ENCODE measurements at places on chromosomes 13 and 19. TPM values are rescaled to one million over a fixed set of nuclear protein-coding genes. Genes with fewer than 3 reads are reported as not detected.

DNA sequence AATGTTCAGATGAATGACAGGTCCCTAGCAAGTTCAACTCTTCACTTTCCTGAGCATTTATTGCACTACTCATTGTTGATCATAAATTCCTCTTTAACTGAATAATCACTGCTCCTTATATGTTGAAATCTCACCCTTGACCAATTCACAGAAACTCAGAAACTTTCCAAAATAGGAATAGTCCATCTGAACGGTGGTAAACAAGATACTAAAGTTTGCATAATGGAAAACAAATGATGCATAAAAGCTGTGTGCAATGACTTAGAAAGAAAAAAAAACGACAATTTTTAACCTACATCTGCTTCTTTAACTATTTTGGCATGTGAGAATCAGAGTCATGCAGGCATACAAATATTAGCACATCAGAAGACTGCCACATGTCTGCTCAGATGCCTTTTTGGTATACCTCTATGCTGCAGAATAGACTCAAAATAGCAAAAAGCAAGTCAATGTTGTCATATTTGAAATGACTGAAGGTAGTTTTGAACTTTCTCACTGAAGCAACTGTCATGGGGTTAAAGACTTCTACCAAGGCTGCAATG is 34.8 kb downstream of the SLC10A2 start:
- DNase-seq, result no peak

- DNase-seq, result peak; percentile 21
Observed at GRCh38 chr13:102195566-102196462, 206.0 kb downstream of the FGF14 start.

DNA sequence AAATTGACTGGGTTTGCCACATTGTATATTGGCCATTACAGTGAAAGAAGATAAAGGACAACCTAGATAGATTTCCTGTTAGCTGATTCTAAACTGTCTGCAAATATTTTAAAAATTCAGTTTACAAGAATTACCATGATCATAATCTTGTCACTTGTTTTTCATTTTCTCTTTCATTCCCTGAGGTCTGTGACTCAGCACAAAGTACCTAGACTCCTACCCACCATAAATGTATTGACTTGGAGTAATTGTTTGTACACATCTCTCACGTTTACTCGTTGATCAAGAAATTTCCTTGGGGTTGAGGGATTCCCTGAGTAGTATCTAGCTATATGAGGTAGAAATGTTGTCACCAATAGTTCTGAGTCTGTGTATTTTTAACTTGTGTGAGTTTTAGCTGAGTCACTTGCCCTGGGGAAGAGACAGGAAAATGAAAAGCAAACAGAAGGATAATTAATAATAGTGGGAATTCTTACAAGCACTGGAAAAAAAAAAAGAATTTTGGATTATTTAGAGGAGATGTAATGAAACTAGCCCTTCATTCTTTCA is 299.2 kb upstream of the DACH1 start:
- DNase-seq, result no peak

- no peak for DNase-seq
Observed at GRCh38 chr13:68292601-68293000, 1062.5 kb upstream of the PCDH9 start.

The SPIB gene
- total RNA-seq, result not detected

The IZUMO4 gene
- 0.77 TPM for total RNA-seq

DNA sequence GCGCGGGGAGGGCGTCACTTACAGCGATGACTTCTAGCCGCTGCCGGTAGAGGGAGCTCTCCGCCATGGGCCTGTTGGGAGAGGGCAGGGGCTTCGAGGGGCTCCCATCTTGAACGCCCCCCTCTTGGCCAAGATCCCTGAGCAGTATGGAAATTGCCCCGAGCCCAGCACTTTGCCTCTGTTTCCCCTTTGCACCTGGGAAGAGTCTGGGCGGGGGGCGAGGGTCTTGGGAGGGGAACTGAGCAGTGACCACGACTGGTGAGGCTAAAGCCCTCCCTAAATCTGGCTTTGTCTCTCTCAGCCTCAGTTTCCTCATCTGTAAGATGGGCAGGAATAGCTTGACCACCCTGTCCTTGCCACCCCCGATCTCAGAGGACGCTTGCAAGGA is 2.8 kb downstream of the PALM3 start:
- no peak for DNase-seq

- no peak for DNase-seq
Observed at GRCh38 chr13:73036566-73036965, 22.2 kb upstream of the KLF5 start.

The GNA15 gene
- total RNA-seq, result 0.13 TPM

GRCh38 chr13:98524793-98525192 is 52.1 kb downstream of the STK24 start:
- DNase-seq, result no peak

- DNase-seq, result no peak
Observed at GRCh38 chr13:45931211-45931610, 79.7 kb upstream of the SIAH3 start.

The ZFP82 gene
- total RNA-seq, result 3.2 TPM

DNA sequence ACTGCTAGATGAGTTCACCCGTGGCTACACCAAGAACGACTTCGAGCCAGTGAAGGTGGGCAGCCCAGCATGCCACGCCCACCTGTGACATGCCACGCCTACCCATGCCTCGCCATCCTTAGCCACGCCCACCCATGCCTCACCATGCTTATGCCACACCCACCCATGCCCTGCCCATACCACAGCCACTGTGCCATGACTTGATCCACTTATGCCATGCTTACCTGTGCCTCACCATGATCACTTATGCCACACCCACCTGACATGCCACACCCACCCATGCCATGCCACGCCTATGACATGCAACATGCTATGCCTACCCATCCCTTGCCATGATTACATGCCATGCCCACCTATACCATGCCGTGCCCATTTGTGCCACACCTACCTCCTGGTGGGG is 12.9 kb upstream of the USE1 start:
- peak; percentile 31 for DNase-seq

- DNase-seq, result no peak
Observed at GRCh38 chr13:49185264-49185663, 34.9 kb upstream of the MLNR start.

- no peak for DNase-seq
Observed at GRCh38 chr13:33081666-33082065, 65.4 kb downstream of the KL start.

Data from dermis microvascular lymphatic vessel endothelial cell (primary cell).